ENCODE measurements at places on chromosomes 1 and 21.

DNA sequence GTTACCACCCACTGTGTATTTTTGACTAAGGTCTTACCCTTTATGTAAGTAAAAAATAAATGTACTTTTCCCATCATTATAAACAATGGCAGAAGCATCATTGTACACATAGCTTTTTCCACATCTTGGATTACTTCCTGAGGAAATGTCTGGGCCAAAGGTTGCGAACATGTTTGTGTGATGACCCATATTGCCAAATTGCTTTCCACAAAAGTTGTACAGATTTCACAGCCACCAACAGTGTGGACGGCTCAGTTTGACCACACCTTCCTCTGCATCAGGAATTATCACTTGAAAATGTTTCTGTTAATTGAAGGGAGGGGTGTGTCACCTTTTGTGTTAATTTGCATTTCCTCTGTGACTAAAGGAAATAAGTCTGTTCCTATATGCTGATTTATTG, 25.7 kb downstream of the AKNAD1 start:
- DNase-seq: no peak

DNA sequence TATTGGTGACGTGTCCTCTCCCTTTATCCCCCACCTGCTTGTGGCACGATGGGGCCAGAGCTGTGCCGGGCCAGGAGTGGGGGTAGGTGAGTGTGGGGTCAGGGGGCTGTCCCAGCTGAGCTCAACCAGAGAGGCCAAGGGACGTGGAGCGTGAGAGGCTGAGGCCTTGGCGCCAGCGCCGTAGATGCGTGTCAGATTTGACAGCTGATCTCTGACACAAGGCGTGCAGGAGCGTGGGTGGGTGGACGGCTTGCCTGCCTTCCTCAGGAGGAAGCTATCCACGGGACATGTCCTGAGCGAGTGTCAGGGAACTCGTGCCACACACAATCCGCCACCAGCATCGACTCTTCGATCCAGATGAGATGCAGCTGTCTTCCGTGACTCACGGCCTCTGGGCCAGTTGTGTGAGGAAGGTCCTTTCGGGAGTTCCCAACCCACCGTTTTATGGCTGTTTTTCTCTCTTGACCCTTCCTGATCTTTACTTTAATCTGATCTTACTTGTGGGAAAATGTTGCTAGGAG, 56.7 kb downstream of the SPSB1 start:
- no peak for DNase-seq

DNA sequence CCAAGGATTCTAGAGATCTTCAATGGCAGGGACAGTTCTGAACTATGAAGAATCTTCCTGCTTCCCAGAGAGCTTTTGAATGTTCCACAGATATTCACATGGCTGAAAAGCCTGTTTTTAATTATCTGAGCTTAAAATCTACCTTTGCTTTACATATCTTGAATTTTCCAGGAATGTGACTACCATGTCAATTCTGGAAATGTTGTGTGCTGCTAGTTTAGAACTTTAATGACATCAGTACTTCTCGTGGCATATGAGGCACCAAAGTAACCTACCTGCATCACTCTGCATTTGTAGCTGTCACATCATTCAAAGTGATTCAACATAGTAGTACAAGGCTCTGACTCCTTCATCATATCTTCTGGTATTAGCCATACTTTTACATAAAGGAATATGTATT, 122.7 kb upstream of the NFIA start:
- DNase-seq: no peak

DNA sequence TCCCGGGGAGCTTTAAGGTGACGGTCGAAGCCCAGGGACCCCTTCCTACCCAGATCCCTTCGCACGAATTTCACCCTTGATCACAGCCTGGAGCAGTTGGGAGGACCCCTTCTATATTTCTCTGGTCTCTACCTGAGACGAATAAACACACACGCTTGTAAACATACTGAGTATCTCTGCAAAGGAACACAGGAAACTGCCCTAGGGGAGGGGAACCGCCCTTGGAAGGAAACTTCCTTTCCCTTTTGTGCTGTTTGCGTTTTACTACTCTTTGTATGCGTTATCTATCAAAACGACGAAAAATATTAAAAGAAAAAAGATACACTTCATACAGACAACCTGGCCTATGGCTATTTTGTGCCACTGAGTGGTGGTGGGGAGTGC, 750 bp downstream of the NECAP2 start:
- no peak for DNase-seq

GRCh38 chr1:210624722-210625121, 296.0 kb downstream of the HHAT start:
- DNase-seq: no peak

GRCh38 chr1:57192222-57192621, 226.4 kb upstream of the C8B start:
- no peak for DNase-seq

DNA sequence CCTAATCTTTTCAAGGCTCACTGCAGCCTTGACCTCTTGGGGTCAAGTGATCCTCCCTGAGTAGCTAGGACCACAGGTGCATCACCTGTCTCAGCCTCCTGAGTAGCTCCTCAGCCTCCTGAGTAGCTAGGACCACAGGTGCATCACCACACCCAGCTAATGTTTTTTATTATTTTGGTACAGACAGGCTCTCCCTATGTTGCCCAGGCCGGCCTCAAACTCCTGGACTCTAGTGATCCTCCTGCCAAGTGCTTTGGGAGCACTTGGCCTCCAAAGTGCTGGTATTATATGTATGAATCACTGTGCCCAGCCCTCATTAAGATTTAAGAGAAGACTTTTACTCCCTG, 58.5 kb upstream of the S1PR1 start:
- DNase-seq: no peak

DNA sequence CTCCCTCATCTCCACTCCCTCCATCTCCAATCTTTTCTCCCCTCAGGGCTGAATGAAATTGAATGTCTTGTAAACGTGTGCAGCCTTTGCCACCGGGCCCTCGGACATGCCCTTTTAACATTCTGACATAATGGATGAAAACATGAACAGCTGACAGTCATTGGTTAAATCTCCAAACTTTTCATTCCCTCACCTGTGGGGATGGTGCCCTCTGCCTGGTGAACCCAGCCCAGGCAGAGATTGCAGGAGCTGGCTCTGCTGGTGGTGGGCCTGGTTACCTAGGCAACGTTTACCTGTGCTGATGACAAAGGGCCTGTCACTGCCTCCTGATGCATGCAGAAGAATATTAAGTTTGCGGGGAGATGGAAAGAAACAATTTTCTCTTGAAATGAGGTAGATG, 21.3 kb downstream of the ST6GALNAC3 start:
- no peak for DNase-seq

DNA sequence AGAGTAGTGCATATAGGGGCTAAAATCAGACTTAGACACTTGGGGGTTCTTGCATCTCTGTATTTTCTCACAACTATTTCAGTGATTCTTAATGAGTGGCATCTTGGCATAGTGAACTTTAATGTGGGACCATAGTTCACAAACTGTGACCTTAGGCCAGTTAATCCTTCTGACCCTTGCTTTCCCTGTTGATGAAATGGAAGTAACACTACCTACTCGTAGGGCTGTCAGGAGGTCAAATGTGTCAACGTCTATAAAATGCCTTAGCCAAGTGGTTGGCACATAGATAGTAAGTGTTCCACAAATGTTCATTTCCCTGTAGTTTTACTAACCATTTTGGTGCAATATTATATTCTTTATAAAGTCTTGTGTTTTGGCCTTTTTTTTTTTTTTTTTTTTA, 49.4 kb downstream of the DYRK1A start:
- DNase-seq: no peak

DNA sequence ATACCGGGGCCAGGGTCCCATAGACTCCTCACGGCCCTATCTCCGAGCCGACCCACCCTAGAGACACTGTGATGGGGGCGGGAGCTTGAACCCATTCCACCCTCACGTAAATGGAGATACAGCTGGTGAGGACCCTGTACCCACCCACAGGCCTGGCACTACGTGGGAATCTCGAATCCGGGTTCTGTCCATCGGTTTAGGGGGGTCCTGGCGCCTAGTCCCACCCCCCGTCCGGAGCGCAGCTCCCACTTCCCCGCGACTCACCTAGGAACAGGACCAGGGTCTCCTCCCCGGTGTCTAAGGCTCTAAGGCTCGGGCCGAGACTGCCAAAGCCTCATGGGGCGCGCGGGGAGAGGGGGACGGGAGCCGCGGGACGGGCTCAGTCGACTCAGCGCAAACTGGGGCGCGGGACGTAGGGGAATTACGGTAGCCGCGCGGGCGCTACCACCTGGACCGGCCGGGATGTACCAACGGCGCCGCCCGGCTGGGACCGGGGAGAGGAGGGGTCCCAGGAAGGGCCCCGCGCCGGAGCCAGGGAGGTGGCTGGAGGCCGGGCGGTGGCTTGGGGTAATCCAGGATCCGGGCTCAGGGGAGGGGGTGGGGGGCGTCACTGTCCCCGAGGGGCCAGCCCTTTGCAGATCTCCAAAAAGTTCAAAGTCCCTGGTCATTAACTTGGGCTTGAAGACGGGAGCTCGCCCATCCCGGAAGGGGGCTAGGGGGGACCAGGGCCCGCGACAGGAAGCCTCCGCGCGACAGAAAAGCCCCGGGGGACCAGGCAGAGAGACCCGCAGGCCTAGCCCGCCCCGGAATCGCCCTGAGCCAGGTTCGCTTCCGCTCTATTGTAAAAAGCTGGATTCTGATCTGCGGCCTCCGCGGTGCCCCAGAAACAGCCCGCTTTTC, 1.0 kb downstream of the PLEKHG5 start:
- DNase-seq: peak; percentile 83

DNA sequence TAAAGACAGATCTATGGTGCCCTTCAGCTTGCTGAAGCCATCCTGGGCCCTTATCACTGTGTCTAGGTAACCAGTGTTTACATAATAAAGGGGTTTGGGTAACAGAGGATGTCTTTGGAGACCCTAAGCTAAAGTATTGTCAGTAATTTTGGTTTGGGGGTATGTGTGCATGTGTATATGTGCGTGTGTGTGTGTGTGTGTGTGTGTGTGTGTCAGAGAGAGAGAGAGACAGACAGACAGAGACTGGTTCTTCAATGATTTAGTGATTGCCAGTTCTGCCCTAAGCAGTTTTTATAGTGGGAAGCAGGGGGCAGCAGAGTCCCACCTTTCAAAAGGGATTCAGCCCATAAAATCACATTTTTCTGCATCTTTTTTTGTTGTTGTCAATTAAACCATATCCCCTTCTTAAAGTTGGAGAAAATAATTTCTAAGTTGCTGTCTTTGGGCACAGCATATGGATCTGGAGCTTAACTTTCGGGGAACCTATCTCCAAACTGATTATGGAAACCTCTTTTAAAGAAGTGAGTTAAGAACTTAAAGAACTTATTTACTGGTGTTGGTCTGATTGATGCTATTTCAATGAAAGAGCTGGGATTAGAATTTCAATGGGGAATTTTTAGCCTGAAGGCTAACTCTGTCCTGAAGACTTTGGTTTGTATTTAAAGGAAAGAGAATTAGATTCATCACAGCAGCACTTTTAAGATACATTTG, 51.1 kb downstream of the ZNF326 start:
- DNase-seq: peak; percentile 21

DNA sequence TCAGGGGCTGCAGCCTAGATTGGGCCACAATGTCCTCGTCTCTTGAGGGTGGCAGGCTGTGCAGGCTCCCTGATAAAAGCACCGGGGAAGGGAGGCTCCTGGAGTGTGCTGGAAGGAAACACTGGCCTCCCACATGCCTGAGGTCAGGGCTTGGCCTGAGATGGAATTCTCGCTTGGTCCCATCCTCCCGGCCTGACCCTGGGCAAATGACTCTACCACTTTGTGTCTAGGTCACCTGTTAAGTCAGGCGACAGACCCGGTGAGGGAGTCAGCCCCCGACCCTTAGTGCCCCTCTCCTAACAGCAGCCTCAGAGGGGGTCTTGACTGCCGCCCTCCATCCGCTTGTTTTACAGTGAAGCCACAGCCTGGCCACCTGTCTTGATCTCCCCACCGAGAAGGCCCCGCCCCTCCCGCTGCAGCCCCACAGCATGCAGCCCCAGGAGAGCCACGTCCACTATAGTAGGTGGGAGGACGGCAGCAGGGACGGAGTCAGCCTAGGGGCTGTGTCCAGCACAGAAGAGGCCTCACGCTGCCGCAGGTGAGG, 2.5 kb downstream of the SMIM1 start:
- DNase-seq: no peak

GRCh38 chr1:219824338-219824737, 104.0 kb downstream of the SLC30A10 start:
- no peak for DNase-seq

DNA sequence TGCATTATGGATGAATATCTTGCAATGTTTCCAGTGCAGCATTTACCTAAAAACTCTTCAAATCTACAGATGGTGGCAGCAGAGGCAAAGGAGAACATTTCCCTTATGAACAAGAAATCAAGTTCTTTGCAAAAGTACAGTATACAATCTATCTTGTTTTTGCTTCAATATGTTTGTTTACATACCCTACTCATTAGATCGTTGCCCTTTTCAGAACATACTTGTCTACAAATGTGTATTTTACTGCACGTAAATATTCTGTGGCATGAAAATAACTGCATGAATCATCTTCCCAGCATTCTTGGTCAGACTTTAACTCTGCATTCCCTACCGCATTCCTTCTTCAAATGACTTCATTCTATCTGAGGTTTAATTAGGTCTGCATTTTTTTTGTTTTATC, 212.7 kb downstream of the ZP4 start:
- no peak for DNase-seq

DNA sequence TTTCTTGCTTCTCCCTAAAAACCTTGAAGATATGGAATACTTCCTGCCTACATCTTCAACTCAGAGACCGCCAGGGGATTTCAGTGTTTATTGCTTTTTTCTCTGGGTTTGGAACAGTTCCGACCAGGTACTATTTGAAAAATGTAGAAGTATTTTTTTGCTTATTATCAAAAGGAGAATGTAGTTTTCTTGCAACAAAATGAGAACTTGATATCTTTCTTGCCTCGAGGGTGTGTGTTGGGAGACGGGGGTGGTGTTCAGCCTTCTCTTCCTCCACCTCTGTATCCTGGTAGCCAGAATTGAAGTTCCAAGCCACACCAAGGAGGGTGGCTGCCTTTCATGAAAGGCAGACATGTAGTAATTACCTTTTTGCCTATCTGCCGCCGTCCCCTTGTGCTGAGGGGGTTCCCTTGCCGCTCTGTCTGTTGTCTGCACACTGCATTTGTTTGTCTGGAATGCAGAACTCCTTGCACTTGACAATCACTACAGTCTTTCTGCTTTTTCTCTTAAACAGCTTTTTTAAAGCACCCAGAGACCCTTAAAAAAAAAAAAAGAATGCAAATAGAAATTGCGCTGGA, 212.1 kb downstream of the PBX1 start:
- DNase-seq: no peak

GRCh38 chr1:220806408-220806807, 19.7 kb downstream of the MTARC1 start:
- DNase-seq: no peak

- DNase-seq: no peak
Measured at GRCh38 chr1:92473781-92474495, 12.8 kb downstream of the GFI1 start.

DNA sequence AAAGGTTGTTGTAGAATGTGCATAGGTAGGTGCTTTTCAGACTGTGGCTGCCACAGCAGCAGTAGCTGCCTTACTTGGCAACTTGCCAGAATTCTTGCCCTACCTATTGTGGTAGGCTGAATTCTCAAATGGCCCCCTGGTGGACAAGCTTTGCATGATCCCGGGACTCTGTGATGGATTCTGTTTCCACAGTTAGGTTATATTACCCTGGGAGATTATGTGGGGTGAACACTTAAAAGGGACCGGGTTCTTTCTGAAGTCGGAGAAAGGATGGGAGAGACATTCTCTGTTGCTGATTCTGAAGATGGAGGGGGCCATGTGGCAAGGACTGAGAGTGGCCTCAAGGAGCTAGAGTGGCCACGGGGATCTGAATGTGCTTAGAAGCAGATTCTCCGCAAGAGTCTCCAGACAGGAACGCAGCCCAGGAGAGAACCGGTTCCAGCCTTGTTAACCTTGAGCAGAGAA, 32.1 kb upstream of the KCNE1 start:
- peak; percentile 46 for DNase-seq
